Stimulated activated CD4-positive, alpha-beta T cell treated with anti-CD3 and anti-CD28 coated beads, Interleukin-12 subunit alpha, Interleukin-12 subunit beta, amount 100 ng/mL, for 24 hours (primary cell): ENCODE measurements at places on chromosomes 16 and 17.

DNA sequence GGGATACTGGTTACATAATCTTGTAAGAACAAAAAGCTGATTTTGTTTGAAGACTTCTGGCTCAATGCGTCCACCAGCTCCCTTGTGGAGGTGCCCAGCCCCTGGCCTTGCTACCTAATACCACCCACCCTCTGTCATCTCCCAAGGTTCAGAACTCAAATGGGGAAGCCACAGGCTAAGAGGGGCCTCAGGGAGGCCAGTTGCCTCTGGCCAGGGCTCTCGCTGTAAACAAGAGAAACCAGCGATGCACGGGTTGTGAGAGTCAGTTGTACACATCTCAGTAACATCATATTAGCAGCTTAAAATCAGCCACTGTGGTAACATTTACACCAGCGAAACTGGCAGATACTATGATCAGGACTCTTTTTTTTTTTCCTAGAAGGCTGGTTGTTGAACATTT, 6.0 kb downstream of the TEKT5 start:
- no peak for DNase-seq

GRCh38 chr17:39450051-39450450, 1.0 kb downstream of the MED1 start:
- DNase-seq, result no peak

DNA sequence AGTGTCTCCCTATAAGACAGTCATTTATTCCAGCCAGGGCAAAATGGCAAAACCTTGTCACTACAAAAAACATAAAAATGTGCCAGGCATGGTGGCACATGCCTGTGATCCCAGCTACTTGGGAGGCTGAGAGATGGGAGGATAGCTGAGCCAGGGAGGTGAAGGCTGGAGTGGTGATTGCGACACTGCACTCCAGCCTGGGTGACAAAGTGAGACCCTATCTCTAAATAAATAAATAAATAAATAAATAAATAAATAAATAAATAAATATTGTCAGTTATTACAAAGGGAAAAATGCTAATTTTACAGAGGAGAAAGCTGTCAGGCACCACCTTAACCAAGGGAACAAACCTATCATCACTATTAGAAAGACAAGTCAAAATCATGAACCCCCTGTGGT, 75.5 kb downstream of the STH start:
- no peak for DNase-seq

DNA sequence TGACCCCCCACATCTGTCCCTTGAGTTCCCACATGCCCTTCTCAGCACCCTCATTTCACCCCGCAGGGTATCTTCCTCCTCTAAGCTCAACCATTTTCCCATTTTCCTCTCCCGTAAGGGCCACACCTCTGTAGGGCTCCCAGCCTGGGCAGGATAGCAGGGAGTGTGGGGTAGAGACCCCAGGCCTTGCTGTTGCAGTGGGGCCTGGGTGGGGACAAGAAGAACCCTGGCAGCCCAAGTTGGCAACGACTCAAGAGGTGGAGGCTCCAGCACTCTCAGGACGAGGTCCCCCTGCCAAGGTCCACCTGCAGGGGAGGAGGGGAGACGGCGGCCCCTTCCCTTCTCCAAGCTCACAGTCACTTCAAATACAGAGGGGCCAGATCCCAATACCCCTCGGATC, 2.0 kb upstream of the TMEM92 start:
- no peak for DNase-seq
